ENCODE measurements at places on chromosomes 2 and 18.

GRCh38 chr2:19801367-19802080 is 100.3 kb downstream of the TTC32 start:
- DNase-seq = no peak

GRCh38 chr2:46404181-46404759 is 75.1 kb upstream of the TMEM247 start:
- no peak for DNase-seq

GRCh38 chr18:58468191-58468590 is 160.7 kb downstream of the ALPK2 start:
- no peak for DNase-seq

- no peak for DNase-seq
These were observed 87.5 kb upstream of the SLC35G4 start for GRCh38 chr18:11521853-11522252.

DNA sequence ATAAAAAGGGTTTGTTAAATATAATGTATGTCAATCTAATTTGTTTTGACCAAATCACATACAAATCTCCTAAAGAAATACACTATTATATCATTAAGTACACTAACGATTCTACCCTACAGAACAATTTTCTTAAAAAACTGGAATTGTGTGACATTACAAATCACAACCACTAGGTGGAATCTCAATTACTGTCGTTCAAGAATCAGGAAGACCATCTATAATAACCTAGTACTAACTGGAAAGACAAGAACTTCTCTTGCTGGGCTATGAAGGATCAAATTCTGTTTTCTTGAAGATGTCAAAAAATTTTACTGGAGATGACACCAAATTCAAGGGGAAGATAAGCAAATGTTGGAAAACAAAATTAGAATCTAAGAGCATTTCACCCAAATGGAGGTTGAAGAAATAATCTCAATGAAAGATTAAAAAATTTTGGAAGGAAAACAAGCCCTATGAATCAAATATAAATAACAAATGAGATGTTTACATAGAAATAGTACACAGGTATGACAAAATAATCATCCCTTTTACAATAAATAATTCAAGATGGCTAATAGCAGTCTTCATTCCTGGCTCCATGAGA is 110.9 kb downstream of the STK39 start:
- no peak for DNase-seq

DNA sequence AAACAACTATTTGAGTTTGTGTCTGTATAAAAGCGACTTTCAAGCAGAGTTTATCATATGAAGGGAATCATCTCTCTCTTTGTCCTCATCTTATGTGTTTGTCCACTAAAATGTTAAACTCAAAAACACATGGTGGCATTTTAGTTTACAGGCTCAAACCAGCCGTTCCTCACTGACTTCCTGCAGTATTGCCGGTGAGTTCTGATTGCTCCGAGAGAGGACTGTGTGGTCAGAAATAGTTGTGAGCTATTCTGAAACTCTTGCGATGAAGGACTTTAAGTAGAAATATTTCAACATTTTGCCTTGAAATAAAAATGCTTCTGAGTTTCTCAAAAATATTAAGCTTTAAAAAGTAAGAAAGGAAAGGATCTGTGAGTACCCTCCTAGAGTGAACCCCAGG is 163.2 kb upstream of the CAVIN2 start:
- no peak for DNase-seq

DNA sequence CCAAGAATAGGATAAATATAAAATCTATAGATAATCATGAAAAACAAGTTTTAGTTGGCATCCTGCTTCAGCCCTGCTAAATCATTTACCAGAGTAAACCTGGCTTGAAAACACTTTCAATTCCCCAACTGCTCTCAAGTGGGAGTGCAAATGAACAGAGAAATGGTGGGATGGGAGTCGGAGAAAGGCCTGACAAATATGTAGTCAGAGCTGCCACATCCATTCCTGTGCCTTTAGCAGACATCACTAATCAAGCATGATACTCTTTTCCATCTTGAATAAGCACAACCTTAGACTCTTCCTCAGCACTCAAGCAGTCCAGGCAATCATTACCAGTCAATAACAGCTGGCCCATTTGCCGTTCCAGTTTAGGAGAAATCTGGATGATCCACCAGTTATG is 101.3 kb downstream of the ANKRD44 start:
- no peak for DNase-seq

- DNase-seq = no peak
These were observed 120.1 kb upstream of the REV1 start for GRCh38 chr2:99609851-99610381.

DNA sequence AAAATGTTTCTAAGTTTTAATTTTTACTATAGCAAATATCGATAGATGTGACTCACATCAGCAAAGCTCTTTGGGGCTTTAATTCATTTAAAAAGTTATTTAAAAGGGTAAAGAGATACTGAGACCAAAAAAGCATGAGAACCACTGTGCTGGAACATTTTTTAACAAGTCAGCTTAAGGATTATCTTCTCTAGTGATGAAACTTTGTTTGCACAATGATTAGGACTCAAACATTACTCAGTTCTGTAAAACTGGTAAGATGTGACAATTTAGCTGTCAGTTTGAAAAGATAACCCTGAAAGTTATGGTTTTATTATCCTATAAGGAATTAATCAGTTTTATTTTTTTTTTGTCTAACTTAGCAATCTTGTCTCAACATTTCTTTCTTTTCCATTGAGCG is 301.4 kb downstream of the TSN start:
- no peak for DNase-seq
